ENCODE measurements at places on chromosomes 2 and 18. TPM values are rescaled to one million over a fixed set of nuclear protein-coding genes. Genes with fewer than 3 reads are reported as not detected.

C2orf66 gene
- not detected for total RNA-seq

VSNL1 gene
- 1.9 TPM for total RNA-seq

RIT2 gene
- not detected for total RNA-seq

SCN3A gene
- 2.3 TPM for total RNA-seq

KATNAL2 gene
- total RNA-seq = 8.0 TPM

SRD5A2 gene
- total RNA-seq = 2.9 TPM

WBP1 gene
- 65.0 TPM for total RNA-seq

INO80B gene
- total RNA-seq = 22.7 TPM

LIMS3 gene
- 1.2 TPM for total RNA-seq

SLC4A5 gene
- 9.6 TPM for total RNA-seq

MGAT4A gene
- total RNA-seq = 40.2 TPM

FANCL gene
- total RNA-seq = 60.0 TPM

EHD3 gene
- total RNA-seq = 5.8 TPM

FRZB gene
- 2.0 TPM for total RNA-seq

GREB1L gene
- 1.2 TPM for total RNA-seq

C2orf72 gene
- 0.65 TPM for total RNA-seq

SERPINB11 gene
- total RNA-seq = not detected

DSG2 gene
- total RNA-seq = 28.0 TPM

LRATD1 gene
- total RNA-seq = 23.0 TPM

CLIP4 gene
- total RNA-seq = 28.7 TPM

CHST9 gene
- total RNA-seq = 13.6 TPM

PLCL1 gene
- total RNA-seq = 13.0 TPM

MAB21L4 gene
- total RNA-seq = 2.9 TPM
